ENCODE measurements at places on chromosomes 16 and 17.

DNA sequence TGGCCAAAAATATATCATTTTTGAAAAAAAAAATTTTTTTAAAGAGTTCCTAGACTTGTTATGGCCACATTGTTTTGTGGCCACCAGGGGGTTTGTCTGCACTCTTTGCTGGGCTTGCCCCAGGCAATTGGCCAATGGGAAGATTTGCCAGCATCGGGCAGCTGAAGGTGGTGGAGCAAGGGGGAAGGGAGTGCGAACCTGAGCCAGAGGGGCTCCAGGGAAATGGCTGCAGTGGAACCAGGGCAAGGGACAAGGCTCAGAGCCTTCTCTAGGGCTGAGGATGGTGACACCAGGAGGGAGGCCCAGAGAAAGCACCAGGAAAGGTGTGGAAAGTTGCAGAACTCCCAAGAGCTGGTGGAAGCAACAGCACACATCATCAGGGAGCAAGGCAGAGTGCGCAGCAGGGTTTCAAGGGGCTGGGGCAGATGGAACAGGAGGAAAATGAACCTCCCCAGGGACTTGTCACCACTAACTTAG, 15.5 kb upstream of the CMIP start:
- peak; percentile 53 for DNase-seq

DNA sequence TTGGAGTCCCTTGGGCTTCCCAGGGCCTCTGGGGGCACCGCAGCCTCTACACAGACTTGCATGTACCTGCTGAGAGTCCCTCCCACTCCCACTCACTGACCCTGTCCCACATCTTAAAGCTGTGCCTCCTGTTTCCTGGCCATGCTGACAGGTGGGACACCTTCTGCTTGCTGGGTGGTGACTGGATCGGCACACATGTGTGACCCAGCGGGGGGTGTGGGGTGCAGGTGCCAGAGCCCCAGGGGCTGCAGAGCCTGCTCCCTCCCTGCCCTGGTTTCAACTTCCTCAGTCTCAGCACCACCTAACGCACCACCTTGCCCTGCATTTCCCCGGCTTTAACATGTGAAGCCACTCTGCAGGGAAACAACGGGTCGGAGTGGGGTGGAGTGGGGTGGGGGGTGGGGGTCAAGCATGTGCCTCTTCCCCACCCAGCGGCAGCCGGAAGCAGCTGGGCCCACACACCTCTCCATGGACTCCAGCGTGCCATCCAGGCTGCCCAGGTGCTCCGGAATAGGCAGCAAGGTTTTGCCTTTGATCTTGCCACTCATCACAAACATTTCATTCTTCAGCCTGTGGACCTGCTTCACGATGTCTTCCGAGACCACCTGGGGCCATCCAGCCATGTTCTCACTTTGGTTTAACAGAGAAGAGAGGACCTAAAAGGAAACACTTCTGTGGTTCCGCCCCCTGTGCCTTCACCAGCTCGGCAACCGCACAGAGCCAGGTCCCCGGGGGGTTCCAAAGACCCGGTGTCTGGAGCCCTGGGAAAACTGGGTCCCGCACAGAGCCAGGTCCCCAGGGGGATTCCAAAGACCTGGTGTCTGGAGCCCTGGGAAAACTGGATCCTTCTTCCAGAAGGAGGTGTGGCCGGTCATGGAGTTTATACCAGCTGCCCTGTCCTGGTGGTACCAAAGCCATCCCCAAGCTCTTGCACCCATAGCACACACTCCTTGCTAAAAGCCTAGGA, 4.7 kb downstream of the DNAH17 start:
- DNase-seq: no peak

GRCh38 chr17:55330344-55330933, 65.7 kb downstream of the HLF start:
- DNase-seq: no peak

- no peak for DNase-seq
These were observed 82.9 kb upstream of the FOXF1 start for GRCh38 chr16:86427433-86427851.

DNA sequence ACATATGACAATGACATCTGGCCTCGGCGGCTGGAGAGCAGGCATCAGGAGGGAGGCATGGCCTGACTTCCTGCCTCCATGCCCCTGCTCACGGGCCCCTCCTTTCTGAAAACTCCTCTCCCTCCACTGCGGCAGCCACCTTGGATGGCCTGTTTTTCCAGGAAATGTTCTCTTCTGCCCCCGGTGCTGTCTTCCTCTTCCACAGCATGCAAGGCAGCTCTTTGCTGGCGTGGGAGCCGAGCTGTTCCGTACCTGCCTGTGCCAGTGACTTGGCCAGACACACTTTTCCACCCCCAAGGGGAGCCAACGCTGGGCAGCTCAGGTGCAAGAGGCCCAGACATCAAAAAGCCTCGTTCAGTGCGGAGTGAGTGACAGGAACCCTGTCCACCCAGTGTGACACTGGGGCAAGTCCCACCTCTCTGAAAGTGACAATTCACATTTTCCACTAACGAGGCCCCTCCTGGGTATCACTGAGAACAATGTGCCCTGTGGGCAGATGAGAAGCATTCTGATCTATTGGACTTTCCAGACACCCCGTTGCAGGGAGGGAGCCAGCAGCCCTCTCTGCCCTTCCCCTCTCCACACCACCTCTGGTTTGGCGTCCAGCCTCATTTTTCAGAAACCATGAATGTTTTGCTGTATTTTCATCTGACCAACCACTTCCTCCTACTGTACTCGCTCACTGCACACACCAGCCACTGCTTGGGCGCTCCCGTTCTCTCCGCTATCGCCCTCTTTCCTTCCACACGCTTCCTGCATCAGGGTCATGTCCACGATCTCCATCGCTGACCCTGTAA, 31.2 kb downstream of the NSMCE1 start:
- DNase-seq: peak; percentile 46

DNA sequence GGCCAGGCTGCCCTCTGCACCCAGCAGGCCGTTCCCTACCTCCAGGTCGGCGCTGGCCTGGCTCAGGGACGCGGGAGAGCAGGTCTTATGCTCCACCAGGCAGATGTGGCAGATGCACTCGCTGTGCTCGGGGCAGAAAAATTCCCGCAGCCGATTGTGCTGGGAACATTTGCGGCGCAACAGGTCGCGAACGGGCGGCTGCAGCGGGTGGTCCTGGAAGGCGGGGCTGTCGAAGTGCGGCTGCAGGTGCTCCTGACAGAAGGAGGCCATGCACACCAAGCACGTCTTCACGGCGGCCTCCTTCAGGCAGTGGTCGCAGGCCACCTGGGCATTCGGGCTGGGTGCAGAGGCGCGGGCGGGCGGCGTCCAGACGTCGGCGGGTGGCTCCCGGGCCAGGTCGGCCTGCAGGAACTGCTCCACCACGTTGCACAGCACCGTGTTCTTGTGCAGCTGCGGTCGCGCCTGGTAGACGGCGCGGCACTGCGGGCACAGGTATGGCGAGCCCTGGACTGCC, 439 bp downstream of the TRIM25 start:
- no peak for DNase-seq

- DNase-seq: no peak
These were observed 4.6 kb downstream of the SLC12A4 start for GRCh38 chr16:67963662-67964321.

DNA sequence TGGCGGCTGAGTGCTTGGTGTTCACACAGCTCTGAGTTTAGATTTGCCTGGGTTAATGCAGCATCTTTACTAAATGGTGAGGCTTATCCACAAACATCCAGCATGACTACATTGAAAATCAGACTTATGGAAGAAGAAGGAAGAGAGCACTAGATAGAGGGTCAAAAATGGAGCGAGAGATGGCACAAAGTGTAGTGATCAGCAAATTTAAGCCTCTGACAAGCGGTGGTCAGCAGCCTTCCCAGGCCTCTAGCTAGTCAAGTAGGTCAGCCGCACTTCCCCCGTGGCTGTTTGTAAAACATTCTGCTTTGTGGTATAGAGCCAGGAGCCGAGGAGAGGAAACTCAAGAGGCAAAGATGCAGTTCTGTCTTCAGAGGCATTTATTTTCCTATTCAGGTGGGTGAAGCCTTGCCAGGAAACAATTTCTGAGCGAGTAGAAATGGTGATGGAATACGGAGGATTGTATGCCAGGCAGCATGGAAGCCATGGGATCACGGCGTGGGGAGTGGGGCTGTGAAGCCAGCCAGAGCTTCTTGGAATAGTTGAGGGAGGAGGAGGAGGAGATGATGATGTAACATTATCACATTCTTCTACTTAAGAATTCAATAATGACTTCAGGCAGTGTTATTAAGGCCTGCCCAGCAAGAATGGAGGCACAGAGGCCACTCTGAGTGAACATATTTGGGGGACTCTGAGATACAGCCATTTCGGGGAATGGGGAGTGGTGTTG, 118.9 kb downstream of the MSI2 start:
- no peak for DNase-seq

DNA sequence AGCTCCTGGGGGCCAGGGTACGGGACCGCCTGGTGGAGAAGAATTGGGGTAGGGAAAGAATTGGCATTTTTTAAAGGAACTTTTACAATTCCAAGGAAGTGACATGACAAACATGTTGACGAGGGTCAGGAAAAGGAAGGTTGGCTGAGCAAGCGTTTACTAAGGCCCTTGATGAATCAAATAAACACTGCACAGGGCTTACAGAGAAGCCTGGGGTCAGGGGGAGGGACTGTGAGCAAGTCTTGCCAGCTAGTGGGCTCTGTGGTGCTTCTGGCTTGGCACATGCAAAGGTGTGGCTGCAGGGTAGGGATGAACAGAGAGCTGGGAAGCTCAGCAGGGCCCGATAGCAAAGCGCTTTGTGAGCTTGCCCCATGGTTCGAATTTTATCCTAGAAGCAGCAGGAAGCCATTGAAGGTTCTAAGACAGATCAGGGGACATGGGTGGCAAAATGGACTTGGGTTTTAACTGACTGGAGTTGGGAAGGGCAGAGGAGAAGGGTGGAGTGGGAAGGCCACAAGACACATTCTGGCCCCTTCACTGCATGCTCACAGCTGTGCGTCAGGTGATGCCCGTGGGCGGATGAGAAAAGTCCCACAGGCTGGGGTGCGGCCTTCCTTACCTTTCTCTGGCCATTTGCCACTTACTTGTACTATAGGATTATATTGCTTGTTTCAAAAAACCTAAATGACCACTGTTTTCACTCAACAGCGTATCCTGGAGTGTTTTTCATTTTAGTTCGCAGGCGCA, 117.8 kb downstream of the SOCS1 start:
- DNase-seq: no peak

- no peak for DNase-seq
These were observed 160.2 kb upstream of the CHMP6 start for GRCh38 chr17:80831491-80831890.

GRCh38 chr16:66386629-66387622, 20.4 kb downstream of the CDH5 start:
- DNase-seq: no peak

- no peak for DNase-seq
These were observed 13.5 kb upstream of the LYRM9 start for GRCh38 chr17:27906623-27907022.

DNA sequence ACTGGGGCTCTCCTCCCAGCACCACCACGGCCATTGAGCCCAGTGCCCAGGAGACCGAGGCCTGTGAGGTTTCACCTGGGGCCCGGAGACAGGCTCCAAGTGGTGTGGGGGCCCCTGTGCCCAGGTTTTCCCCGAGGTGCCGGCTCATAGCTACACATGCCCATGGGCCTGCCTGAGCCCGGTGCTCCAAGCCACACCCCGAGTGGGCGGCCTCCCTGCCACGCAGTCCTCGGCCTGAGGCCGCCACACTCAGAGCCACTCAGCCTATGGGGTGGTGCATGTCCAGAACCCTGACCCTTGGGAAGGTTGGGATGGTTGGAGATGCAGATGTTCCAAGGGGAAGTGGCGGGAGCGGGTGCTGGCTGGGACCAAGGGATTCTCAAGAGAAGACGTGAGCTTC, 24.1 kb downstream of the JPH3 start:
- DNase-seq: no peak

- DNase-seq: no peak
These were observed 69.3 kb upstream of the MED13 start for GRCh38 chr17:62134397-62134796.

GRCh38 chr16:4679850-4680636, 13.3 kb upstream of the NUDT16L1 start:
- no peak for DNase-seq

GRCh38 chr17:18004884-18005305, 32.2 kb downstream of the DRC3 start:
- no peak for DNase-seq

- DNase-seq: no peak
These were observed 222.1 kb upstream of the CHMP6 start for GRCh38 chr17:80769516-80769915.

DNA sequence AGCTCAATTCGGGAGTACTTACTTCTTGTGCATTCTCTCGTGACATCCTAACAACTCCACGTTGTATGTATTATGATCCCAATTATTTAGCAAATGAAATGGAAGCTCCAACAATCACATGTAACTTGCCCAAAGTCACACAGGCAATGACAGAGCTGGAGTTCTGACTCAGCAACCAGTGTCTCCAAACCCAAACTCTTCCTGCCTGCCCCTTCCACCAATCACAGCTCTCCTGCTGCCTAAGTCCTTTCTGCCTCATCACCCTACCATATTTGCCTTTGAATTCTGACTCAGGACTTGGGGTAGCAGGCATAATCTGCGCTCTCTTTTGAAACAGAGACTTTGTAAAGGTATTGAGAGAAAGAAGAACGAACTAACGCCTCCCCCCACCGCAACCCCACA, 245.2 kb upstream of the MAF start:
- no peak for DNase-seq
